Right cardiac atrium (tissue), 5 donors: ENCODE measurements at places on chromosomes 4 and X. TPM values are rescaled to one million over a fixed set of nuclear protein-coding genes. Genes with fewer than 3 reads are reported as not detected.

DNA sequence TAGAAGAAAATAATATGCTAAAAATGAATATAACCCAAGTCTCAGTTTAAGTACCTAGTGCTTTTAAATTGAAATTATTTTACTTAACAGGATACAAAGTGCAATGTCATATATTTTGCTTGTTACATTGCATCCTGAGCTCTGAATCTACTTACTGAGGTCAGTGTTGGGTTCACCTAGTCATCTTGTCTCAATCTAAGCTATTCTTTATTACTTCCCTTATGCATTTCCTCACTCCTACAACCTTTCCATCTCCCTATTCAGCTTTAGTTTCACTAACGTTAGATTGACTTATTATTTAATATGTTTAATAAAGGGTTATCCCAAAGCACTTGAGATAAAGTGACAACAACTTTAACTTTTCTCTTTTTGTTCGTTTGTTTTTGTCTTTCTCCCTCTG, 483.7 kb downstream of the FSTL5 start:
- DNase-seq: no peak

GRCh38 chrX:112536544-112536943, 143.2 kb downstream of the LHFPL1 start:
- no peak for DNase-seq

Gene MAGEE2
- 0.32 TPM for total RNA-seq

DNA sequence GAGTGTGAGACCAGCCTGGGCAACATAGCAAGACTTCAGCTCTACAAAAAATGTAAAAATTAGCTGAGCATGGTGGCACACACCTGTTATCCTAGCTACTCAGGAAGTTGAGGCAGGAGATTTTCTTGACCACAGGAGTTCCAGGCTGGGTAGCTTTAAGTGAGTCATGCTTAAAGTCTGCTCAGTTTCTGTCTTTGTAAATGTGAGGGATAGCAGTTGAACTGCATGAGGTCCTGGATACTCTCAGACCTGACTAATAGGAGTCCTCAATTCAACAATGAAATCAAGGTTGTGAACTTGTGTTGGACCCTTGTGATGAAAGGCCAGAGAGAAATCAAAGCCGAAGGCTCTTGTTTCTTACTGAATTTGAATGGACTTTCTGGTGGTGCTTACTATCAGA, 45.2 kb downstream of the STARD8 start:
- no peak for DNase-seq

DNA sequence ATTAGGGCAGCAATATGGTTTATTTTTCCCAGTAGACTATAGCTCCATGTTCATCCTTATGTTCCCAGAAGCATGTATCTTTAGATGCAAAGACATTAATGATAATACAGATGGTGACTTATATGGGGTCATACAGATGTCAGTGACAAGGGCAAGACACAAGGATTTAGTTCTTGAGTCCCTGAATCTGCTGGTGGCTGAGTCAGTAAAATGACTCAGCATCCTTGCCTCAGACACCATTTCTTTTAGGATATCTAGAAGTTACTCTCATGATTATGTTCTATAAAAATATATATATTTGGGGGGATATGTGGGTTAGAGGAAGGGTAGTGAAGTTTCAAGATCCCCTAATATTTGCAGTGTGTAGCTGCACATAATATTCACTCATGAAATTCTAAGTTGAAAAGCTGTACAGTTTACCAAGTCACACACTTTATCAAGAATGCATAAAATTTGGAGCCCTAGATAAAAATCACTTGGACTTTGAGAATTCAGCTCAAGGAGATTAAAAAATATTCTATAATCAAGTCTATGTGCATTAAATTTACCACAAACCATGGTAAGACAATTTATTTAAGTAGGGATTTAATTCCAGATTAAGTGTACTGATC, 101.9 kb downstream of the LNX1 start:
- no peak for DNase-seq
